ENCODE measurements at places on chromosomes 13 and 19.

DNA sequence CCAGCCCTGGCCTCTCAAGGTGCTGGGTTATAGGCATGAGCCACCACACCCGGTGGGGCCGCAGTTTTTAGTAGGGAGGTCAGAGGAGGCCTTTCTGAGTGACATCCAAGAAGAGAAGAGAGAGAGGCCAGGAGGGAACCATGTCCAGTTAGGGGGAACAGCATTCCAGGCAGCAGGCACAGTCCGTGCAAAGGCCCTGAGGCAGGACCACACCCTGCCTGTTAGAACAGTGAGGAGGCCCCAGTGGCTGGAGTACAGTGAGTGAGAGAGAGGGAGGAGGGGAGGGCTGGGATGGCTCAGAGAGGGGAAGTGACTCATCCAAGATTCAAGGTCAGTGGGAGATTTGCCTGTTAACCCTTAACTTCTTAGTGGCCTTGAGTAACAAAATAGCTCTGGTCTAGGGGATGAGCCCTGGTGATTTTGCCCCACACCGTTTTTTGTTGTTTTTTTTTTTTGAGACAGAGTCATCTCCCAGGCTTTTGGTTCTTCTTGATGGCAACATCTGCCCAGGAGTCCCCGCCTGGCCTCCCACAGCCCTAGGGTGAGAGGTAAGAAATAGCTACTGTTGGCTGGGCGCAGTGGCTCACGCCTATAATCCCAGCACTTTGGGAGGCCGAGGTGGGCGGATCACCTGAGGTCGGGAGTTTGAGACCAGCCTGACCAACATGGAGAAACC is 2.7 kb upstream of the PLIN3 start:
- DNase-seq, result no peak

- no peak for DNase-seq
These were observed 28.3 kb upstream of the ZNF507 start for GRCh38 chr19:32317086-32317485.

DNA sequence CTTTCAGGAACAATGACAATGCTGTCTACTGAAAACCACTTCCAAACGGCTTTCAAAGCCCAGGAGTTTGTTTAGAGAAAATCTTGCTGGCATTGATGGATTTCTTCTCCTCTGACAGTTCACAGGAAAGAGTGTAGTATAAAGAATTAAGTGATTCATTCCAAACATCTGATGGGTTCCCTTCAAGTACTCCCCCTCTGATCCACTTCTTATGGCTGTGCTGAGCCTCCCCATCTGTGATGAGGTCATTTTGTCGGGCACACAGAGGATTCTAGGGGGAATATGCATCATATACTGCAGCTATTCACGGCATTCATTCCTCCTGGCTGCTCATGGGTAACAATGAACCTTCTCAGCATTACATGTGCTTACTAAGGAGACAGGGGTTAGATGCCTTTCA is 107.9 kb downstream of the RGCC start:
- DNase-seq, result no peak

- no peak for DNase-seq
These were observed 12.1 kb upstream of the GPR4 start for GRCh38 chr19:45613926-45614725.

DNA sequence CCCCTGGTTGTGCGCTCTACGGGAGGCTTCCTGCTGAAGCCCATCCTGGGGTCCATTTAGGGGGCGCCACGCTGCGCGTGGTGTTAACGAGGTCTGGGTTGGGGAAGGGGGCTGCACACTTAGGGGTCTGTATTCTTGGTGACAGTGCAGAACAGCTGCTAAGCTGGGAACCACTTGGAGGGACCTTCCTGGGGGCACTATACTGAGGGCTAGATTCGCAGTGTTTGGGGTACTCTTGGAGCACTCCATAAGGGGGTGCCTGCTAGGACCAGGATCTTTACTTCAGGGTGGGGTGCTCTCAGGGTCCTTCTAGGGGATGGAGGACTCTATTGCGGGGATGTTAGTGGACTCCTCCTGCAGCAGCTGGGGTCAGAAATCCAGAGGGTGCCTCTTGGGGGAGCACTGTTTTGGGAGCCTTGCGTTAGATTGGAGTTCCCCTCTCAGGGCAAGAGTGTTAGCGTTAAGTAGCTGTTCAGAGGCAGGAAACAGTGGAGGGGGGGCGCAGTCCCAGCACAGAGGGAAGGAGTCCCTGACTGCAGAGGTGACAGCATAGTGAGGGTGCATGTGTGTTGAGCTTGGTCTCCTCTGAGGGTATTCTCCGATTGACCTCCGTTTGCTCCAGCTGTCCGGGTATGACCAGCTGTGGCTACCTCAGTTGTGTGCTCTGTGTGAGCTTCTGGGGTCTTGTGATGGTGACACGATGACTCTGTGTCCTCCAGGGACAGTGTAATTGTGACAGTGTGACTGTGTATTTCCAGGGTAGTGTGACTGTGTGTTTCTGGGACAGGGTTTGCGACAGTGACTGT is 1.1 kb downstream of the PDE4A start:
- no peak for DNase-seq

GRCh38 chr13:52809310-52809769 is 39.1 kb downstream of the PCDH8 start:
- peak; percentile 55 for DNase-seq

DNA sequence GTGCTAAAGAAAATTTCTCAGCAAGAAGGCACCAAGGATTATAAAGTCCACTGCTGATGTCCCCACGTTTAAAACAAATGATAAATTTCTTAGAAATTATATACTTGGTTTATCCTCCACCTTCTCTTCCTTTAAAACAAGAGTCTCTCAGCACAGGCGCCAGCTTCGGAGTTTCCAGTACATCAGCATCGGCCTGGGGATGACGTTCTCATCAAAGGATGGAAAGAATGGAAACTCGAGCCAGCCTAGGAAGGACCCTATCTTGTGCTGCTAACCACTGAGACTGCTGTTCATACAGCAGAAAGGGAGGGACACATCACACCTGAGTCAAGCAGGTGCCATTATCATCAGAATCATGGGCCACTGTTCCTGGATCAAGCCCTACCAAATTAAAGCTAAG is 29.8 kb upstream of the ZNF83 start:
- no peak for DNase-seq

DNA sequence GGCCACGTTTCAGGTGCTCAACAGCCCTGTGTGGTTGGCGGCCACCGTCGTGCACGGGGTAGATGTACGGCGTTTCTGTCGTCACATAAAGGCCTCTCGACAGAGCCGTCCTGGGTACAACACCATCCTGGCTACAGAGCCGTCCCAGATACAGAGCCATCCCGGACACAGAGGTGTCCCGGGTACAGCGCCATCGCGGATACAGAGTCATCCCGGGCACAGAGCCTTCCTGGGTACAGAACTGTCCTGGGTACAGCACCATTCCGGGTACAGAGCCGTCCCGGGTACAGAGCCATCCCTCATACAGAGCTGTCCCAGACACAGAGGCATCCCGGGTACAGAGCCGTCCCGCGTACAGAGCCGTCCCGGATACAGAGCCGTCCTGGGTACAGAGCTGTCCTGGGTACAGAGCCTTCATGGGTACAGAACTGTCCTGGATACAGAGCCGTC is 222.7 kb upstream of the SOX1 start:
- no peak for DNase-seq

GRCh38 chr19:20321139-20321763 is 154.2 kb downstream of the ZNF486 start:
- DNase-seq, result no peak

GRCh38 chr13:36417331-36417730 is 15.0 kb upstream of the CCNA1 start:
- peak; percentile 11 for DNase-seq

DNA sequence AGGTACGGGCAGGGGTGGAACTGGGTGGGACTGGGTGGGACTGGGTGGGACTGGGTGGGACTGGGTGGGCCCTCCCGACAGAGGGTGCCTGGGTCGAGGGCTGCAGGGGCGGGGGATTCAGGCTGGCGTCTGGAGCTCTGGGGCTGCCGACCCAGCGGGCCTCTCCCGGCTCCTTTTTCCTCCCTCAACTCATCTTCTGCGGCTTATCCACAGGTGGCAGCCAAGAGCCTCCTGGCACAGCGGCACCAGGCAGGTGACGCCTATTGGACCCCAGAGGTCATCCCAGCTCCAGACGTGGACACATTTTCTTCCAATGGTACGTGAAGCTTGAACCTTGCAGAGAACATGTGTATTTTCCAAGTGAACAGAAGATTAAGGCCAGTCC is 533 bp downstream of the ZNF544 start:
- no peak for DNase-seq

DNA sequence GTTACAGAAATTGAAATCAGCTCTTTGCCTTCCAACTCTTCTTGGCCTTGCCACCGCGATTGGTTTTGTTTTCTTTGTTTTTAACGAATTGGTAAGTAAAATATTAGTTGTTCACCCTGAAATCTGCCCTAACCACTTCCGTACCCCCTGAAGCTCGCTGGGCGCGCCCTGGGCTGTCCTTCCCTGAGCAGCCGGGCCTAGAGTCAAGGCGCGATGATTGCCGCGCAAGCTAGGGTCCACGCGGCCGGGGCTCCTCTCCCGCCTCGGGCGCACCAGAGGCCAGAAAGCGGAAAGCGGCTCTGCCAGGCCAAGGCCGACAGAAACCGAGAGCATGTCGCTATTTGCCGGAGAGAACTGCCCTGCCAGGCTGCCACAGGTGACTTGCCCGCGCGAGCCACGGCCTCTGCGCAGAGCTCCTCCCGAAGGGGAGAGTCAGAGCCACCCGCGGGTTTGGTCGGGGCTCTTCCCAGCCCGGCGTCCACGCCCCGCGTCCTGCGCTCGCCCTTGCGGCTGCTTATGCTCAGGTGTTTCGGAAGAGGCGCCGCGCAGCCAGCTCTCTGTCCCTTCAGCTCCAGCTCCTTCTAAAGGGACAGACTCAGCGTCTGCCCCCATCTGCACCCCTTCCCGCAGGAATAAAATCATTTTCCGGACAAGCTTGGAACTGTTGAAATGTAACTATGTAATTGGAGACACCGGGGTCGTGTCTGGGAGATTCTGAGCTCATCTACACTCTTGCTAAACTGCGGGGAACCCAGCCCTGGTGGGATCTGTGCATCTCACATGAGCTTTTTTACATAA is 6.6 kb upstream of the CDX2 start:
- no peak for DNase-seq

- DNase-seq, result no peak
These were observed 12.4 kb downstream of the MAST3 start for GRCh38 chr19:18109733-18110608.

GRCh38 chr13:43687038-43687437 is 99.7 kb downstream of the ENOX1 start:
- DNase-seq, result no peak

- DNase-seq, result no peak
These were observed 156.1 kb downstream of the RGCC start for GRCh38 chr13:41613471-41613870.

DNA sequence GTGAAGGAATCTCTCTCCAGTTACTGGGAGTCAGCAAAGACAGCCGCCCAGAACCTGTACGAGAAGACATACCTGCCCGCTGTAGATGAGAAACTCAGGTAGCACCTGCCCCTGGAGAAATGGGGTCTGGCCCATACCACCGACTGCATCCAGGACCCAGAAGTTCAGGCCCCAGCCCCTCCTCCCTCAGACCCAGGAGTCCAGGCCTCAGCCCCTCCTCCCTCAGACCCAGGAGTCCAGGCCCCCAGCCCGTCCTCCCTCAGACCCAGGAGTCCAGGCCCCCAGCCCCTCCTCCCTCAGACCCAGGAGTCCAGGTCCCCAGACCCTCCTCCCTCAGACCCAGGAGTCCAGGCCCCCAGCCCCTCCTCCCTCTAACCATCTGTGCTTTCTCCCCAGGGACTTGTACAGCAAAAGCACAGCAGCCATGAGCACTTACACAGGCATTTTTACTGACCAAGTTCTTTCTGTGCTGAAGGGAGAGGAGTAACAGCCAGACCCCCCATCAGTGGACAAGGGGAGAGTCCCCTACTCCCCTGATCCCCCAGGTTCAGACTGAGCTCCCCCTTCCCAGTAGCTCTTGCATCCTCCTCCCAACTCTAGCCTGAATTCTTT is 3.0 kb downstream of the APOC2 start:
- no peak for DNase-seq

- DNase-seq, result peak; percentile 22
These were observed 21.5 kb upstream of the SGCG start for GRCh38 chr13:23159205-23159759.

- DNase-seq, result no peak
These were observed 750.0 kb downstream of the EFNB2 start for GRCh38 chr13:105785436-105785835.

DNA sequence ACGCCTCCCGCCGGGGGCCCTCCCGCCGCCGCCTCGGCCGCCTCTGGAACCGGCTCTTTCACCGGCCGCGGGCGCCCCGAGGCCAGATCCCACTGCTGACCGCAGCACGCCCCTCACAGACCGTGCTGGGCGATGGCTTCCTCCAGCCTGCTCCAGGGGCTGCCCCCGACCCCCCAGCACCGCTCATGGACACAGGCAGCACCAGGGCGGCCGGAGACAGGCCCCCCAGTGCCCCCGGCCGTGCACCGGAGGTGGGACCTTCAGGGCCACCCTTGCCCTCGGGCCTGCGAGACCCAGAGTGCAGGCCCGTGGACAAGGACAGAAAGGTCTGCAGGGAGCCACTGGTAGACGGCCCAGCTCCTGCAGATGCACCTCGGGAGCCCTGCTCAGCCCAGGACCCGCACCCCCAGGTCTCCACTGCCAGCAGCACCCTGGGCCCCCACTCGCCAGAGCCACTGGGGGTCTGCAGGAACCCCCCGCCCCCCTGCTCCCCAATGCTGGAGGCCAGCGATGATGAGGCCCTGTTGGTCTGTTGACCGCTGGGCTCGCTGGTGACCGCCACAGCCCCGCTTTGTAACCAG is 13.0 kb downstream of the LRP3 start:
- DNase-seq, result no peak

- peak; percentile 27 for DNase-seq
These were observed 11.6 kb upstream of the CFAP97D2 start for GRCh38 chr13:114167426-114167825.

DNA sequence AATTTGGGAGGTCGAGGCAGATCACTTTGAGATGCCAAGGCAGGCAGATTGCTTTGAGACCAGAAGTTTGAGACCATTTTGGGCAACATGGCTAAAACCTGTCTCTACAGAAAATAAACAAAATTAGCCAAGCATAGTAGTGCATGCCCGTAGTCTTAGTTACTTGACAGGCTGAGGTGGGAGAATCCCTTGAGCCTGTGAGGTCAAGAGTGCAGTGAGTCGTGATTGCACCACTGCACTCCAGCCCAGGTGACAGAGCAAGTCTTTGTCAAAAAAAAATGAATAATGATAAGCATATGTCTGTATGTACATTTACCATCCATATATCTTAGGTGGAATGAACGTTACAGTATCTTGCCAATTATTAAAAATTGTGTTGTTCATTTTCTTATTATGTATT is 2447.7 kb downstream of the PCDH9 start:
- no peak for DNase-seq

DNA sequence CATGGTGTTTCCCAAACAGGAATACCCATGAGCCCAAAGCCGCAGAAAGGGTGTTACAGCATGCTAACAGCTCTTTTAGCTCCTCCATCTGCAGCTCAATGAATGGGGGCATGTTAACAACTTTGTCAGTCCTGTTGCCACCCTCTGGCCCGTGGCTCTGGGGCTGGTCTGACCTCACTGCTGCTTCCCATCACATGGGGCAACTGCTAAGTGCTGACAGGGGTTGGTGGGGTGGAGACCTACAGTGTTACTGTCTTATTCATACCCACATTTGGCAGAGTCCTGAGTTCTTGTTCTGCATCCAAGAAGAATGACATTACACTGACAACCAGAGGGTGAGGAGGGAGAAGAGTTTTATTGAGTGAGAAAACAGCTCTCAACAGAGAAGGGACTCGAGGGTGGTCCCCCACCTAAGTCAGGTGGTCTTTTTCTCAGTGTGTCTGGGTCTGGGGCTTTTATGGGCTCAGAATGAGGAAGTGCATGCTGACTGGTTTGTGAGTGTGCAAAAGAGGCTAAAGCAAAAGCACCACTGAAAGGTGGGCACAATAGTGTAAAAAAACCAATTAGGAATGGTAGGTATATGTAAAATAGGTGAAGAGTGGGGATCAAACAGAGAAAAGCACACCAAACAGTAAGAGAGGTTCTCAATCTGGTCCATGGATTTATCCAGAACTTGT is 1952.0 kb upstream of the PCDH20 start:
- DNase-seq, result no peak

Measured in KG1 (cell line).